ENCODE measurements at places on chromosomes 2 and 18.
A peak's percentile ranks its signal among the peaks of the same experiment; 100 is the strongest.

- no peak for DNase-seq
Observed at GRCh38 chr2:183935005-183935404, 663.3 kb upstream of the ZNF804A start.

- DNase-seq, result no peak
Observed at GRCh38 chr2:182883451-182883850, 17.0 kb upstream of the FRZB start.

DNA sequence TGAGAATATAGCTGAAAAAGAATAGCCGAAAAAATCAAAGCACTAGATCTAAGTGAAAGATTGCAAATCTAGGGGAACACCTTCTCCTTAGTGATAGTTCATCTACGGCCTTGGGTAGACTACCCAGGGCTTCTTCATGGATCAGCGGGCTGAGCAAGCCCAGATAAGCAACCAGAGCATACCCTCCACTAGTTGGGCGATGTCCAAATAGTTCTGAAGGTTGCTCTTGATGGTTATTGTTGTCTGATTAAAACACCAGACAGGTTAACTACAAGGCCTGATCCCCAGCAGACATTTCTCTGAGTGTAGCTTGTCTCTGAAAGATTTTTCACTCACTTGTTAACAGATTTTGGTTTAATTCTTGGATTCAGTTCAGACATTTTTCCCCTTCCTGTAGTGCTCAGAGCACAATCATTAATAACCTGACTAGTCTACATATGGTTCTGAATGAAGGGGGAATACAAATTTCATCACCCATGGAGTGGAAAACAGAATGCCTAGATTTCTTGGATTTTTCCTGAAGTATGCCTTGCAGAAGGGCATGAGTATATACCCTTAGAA lies 99.6 kb downstream of the BABAM2 start:
- no peak for DNase-seq

DNA sequence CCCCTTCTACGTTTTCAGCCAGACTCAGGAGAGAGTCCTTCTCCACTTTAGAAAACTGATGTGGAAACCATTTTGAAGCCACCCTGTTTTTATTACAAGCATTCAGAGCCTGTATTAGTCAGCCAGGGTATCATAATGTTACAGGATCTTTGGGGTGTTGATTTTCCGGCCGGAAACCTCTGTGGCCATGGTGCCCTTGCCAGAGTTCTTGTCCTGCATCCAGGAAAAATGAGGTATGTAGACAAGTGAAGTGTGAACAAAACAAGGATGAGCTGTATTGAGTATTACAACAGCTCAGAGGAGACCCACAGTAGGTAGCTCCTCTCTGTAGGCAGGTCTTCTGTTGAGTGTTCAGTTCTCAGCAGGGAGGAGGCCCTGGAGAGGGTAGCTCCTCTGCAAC lies 241.0 kb upstream of the COPS8 start:
- no peak for DNase-seq

GRCh38 chr2:2502201-2502549 lies 171.1 kb upstream of the MYT1L start:
- no peak for DNase-seq

DNA sequence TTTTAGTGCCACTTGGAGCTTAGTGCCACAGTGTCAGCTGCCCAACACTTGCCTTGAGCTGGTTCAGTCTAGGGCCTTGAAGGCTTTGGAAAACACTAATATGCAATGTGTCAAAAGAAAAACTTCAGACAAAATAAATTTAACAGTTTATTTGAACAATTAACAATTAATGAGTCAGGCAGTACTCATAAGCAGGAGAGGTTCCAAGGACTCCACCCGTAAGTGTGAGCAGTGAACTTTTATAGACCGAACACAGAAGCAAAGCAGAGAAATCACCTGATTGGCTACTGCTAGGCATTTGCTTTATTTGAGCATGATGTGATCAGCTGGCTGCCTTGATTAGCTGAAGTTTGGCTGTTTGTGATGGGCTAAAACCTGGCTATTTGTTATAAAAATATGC lies 49.5 kb upstream of the TBC1D8 start:
- peak; percentile 66 for DNase-seq

DNA sequence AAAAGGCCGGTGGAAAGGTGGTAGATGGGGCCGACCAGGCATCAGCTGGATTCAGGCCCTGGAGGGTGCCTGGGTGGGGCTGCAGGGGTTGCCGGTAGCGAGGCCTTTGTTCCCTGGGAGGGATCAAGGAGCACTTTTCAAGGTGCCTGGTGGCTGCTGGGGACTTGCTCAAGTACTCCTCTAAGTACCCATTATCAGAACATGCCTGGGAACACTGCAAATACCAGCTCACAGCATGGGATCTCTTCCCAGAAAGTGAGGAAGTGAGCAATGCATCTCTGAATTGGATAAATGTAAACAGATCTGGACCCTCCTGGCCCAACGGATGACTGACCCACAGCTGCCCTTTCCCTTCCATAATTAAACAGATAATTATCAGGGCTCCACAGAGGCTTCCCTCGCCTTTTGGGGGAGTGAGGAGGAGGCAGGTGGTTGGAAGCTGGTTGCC lies 210.5 kb downstream of the SH3RF3 start:
- no peak for DNase-seq

DNA sequence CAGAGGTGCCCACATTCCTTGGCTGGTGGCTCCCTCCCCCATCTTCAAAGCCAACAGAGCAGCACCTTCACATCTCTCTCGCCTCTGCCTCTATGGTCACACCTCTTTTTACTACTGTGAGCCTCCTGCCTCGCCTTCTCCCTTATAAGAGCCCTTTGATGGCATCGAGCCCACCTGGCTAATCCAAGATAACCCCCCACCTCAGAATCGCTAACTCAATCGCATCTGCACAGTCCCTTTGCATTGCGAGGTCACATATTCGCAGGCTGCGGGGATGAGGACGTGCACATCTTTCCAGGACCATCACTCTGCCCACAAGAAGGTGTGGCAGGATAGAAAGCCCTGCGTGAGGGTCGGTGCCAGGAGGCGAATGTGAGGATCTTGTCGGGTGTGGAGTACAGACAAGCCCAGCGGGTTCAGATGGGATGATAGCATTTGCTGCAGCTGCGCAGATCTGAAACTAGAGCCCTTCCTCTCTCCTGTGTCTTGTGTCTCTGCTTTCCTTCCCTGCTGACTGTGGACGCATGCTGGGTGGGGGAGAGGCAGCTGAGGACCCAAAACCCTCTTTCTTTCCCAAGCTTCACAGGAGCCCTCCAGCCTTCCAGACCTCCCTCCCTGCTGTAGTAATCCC lies 148.3 kb upstream of the HDAC4 start:
- no peak for DNase-seq

DNA sequence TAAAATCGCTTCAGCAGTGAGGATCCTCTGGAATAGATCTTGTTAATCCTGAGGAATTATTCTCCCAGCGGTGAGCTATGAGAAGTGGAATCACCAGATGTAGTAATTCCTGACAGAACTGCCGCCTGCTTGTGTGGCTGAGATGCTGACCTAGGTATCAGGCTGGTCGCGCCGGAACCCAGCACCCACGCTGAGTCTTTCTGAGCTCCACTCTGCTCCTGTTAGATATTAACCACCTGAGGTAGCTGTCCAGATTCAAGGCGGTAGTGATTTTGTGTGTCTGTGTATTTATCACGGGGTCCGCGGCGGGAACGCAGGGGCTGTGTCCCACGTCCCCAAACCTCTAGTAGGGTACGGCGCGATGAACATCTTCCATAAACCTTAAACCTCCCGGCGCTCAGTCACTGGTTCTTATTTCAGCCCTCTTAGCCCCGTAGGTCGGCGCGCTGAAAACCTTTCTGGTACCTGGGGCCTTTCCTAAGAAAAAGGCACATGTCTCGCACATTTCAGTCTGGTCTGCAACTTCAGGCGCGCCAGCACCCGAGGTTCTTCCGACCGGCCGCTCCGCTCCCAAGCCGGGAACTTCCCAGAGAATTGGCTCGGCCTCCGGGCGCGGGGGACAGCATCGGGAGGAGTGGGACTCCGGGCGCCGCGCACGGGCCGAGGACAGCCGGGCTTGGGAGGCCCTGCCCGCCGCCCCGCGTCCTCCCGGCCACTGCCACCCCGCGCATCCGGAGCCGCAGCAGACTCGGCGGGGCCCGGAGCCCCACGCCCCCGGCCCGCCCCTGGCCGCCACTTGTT lies 542 bp upstream of the CNNM3 start:
- peak; percentile 61 for DNase-seq

DNA sequence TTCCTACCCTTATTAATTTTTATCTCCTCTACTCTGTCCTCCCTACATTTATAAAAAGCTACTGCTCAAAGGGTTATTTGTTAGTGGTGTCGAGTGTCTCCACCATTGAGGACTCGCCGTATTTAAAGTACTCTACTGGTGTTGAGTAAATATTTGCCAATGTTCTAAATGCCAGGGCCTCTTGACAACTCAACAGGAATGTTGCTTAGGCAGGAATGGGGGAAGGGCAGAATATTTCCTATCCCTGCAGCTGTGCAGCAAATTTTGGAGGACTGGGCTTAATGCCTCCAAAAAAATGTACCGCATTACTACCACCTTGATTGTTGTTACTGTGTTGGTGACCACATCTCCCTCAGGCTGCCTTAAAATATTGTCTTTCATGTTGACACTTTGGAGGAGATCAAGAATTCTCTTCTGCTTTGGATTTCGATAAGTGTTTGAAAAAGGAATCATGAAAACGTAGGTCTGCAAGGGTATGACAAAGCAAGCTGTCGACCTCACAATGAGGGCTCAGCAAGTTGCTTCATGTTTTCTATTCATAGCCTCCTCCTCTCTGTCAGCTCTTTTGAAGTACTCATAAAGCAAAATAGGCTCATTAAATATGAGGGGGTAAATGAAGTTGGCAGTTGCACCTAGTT lies 84.3 kb downstream of the EFEMP1 start:
- DNase-seq, result peak; percentile 70

DNA sequence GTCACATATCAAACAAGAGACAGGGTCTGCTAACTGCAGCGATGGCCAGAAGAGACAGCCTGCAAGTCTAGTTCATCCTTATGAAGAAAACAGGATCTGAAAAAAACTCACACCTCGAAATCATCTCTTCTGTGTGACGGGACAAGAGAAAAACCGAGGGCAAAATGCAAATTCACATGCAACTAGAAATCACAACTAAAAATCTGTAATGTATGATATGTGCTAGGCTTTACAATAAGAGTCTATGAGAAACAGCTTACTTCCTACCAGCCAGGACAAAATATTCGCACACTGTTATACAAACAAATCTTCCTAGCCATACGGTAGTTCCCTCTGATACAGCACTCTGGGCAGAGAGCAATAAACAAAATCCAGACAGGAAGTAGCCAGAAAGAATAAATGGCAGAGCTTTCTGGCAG lies 48.8 kb downstream of the ANKRD44 start:
- DNase-seq, result no peak

DNA sequence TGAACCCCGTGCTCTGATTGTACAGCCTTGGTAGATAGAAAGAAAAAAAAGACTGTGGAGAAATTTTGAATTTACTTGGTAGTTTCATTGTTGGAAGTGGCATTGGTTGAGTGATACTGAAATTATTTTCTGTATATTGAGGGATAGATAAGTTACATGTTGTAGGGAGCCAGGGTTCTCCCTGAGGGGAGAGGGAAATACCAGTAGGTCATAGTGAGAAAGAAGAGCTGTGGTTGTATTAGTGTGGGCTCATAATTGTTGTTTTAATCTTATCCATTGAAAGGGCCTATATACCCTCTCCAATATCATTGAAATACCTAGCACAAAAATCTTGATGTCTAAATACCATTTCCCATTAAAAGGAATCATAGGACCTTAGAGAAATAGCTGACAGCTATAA lies 16.9 kb upstream of the RAB31 start:
- no peak for DNase-seq

DNA sequence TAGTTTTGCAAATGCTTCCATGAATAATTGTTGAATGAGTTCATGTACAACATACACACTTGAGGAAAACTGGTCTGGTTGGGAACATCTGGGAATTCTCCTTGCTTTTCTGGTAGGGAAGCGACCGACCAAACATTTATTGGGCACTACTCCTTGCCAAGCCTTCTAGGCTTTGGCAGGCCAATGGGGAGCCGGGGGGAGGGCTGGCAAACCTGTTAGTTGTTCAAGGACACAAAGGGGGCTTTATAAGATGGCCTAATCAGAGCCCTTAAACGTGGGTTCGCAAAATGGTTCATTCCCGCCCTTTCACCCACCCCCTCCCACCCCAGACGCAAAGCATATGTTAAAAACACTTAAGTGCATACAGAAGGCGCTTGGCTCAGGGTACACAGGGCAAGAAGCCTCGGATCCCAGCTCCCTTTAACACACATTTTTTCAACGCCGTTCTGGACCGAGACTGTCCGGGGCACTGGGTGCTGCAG lies 844 bp upstream of the VSNL1 start:
- no peak for DNase-seq

DNA sequence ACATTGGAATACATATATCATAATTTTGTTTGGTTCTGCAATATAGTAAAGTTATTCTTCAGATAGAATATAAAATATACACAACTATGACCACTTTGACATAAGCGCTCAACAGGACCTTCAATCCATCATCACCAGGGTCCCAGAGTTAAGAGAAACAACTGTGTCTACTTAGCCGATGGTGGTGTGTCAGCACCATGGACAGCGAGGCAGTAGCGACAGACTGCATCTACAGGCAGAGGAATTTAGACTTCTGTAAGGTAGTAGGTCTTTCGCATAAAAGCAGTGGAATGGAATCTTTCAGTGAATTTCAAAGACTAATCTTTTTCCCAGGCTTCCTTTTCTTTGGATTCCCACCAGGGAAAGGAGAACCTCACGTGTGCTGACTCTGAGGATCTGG lies 20.5 kb upstream of the LRPPRC start:
- DNase-seq, result peak; percentile 34

- no peak for DNase-seq
Observed at GRCh38 chr2:174996622-174997021, 8.6 kb downstream of the CHN1 start.

GRCh38 chr2:200728630-200729029 lies 83.1 kb upstream of the BZW1 start:
- DNase-seq, result no peak

DNA sequence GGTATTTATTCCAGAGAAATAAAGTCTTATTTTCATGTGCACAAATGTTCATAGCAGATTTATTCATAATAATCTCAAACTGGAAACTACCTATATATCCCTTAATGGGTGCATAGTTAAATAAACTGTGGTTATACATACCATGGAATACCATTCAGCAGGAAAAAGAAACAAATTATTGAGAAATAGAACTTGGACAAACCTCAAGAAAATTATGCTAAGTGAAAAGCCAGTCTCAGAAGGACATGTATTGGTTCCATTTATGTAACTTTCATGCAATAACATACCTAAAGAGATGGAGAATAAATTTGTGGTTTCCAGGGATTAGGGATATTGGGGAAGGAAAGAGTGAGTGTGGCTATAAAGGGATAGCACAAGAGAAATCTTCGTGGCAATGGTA lies 452.6 kb downstream of the SETBP1 start:
- DNase-seq, result no peak

- DNase-seq, result no peak
Observed at GRCh38 chr2:228479014-228479413, 297.5 kb upstream of the SPHKAP start.
